ENCODE measurements at places on chromosomes 11 and 22. TPM values are rescaled to one million over a fixed set of nuclear protein-coding genes. Genes with fewer than 3 reads are reported as not detected.

Gene NUDT22
- total RNA-seq = 48.2 TPM

Gene RBX1
- 59.2 TPM for total RNA-seq

Gene CYB5R2
- total RNA-seq = 9.7 TPM

Gene FOLR1
- 6.4 TPM for total RNA-seq

DNA sequence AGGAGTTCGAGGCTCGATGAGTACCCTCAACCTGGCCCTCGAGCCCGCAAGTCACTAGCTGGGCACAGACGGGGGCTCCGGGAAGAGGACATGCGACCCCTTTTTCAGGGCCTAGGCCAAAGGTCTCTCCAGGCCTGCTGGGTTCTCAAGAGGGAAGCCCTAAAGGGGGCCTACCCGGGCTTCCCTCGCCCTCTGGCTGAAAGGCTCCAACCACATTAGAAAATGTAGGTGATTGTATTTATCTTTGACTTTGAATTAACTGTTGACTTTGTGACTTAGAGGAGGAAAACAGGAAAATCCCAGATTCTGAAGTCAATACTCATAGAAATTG, 7.3 kb upstream of the PAX6 start:
- H3K4me3 ChIP-seq = no peak overlapping the region
- peaks cover 88% of the 10 kb centered on the region for H3K27me3 ChIP-seq
- H3K27ac ChIP-seq = no peak overlapping the region
- DNase-seq = no peak

Measured in progenitor cell of endocrine pancreas (in vitro differentiated cells).